ENCODE measurements at places on chromosomes 12 and 14.

- DNase-seq = no peak
Measured at GRCh38 chr12:30914986-30915591, 11.5 kb upstream of the TSPAN11 start.

DNA sequence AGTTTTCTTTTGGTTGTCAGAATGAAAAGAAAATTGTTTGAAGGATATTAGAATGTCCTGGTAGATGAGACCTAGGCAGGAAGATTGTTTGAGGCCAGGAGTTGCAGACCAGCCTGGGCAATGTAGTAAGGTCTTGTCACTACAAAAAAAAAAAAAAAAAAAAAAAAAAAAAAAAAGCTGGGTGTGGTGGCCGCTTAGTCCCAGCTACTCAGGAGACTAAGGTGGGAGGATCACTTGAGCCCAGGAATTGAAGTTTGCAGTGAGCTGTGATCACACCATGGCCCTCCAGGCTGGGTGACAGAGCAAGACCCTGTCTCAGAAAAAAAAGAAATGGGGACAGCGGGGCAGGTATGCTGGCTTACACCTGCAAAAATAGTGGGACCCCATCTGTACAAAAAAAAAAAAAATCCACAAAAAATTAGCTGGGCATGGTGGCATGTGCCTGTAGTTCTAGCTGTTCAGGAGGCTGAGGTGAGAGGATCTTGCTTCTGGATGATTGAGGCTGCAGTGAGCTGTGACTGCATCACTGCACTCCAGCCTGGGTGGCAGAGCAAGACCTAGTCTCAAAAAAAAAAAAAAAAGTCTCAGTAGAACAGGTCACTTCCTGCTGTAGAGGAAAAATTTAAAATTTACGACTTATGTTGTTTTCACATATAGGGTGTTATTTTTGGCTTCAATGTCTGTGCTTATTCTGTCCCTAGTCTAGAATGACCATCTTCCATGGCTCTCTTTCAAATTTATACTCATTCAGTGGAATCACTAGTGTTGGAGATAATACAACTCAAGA lies 70.7 kb downstream of the PPHLN1 start:
- no peak for DNase-seq

- DNase-seq = no peak
Measured at GRCh38 chr12:90790747-90791146, 164.2 kb downstream of the CCER1 start.

DNA sequence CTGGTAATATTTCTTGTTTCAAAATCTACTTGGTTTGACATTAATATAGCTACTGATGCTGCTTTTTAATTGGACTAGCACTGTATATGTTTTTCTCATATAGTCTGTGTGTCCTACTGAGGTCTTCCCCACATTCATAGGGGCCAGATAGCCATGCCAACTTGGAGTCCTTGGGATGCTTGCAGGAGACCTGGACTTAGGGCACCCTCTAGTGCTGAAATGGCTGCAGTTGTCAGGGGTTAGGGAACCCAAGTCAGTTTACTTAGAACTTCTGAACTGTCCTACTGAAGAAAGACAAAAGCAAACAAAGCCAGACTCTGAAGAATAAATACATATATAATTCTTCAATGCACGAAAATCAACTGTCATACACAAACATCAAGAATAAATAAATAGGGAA lies 279.9 kb upstream of the SYT1 start:
- no peak for DNase-seq

GRCh38 chr12:52404951-52405350 lies 1.2 kb downstream of the KRT82 start:
- DNase-seq = no peak

- DNase-seq = peak; percentile 28
Measured at GRCh38 chr14:20652996-20653975, 11.8 kb upstream of the OR6S1 start.
